Activated effector memory CD4-positive, alpha-beta T cell treated with anti-CD3 and anti-CD28 coated beads, Interleukin-2, amount 50 U/mL, for 16 hours (primary cell): ENCODE measurements at places on chromosomes 6 and 20.

GRCh38 chr6:37512400-37513011, 12.8 kb upstream of the CCDC167 start:
- DNase-seq: no peak

- no peak for DNase-seq
Measured at GRCh38 chr20:10478205-10478604, 43.1 kb downstream of the SLX4IP start.

- no peak for DNase-seq
Measured at GRCh38 chr20:17904027-17904426, 64.6 kb downstream of the SNX5 start.

GRCh38 chr6:122770835-122771601, 8.5 kb upstream of the FABP7 start:
- DNase-seq: no peak

DNA sequence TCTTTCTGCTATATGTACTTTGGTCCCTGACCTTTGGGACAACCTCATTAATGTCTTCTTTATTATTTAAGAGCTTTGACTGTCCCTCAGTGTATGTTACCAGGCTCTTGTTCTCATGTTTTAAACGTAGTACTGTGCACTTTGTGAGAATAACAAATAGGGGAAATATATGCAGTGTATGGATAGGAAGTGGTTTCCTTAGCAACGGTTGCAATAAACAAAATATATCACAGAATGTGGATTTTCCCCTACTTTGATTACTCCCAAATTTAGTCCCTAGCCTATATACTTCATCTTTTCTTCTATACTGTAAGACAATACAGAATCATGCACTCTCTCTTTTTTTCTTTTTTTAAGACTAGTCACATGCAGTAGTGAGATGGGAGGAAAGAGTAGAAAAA, 123.8 kb upstream of the AKIRIN2 start:
- DNase-seq: no peak

DNA sequence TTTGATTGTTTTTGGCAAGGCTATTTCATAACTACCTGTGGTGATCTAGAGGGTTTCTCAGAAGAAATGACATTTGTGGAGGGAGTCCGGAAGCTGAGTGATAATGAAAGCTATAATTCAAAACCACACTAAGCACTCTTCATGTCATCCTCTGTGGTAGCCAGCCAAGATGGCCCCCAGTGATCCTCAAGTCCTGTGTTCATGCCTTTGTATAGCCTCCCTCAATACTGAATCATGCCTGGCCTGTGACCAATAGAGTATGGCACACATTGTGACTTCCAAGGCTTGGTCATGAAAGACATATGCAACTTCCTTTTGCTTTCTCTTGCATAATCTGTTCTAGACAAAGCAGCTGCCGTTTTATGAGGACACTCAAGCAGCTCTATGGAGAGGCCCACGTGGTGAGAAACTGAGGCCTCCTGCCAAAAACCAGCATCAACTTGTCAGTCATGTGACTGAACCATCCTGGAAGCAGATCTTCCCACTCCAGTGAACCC, 12.8 kb upstream of the DNAAF9 start:
- DNase-seq: peak; percentile 75

DNA sequence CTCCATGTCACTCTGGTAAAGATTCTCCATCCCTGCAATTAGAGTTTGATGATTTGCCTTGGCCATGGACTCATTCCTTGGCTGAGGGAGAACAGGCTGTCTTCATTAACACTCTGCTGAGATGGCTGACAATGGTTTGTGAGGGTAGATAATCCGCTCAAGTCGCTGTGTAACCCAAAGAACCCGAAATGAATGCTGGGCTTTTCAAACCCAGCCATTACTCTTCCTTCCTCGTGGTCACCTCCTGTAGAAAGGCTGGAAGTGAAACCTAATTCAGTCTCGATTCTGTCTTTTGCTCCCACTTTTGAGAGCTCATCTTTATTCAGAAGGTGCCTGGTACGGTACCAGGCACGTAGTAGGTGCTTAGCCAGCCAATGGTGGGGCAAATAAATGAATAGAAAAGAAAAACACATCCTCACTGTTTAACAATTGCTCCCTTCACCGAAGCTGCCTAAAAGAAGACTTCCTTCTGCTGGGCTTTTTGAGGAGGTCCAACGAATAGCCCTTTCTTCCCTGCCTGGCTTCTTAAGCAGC, 190.2 kb downstream of the BCAS1 start:
- DNase-seq: no peak

DNA sequence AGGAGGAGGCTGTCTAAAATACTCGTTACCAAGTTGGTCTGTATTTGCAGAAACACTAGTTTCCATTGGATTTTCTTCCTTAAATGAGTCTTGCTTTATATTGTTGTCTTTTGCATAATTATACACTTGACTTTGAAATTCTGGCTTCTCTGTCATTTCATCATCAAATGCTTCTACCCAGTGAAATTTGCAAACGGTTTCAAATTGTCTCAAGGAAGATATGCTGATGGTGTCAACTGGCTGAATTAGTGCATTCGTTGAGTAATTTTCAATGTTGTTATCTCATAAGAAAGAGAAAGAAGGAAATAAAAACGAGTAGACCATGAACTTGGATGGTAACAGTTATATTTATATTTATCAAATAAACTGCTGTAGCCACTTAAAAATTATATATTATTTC, 10.8 kb downstream of the CAGE1 start:
- no peak for DNase-seq

GRCh38 chr20:50594591-50595432, 84.6 kb downstream of the PTPN1 start:
- DNase-seq: no peak

DNA sequence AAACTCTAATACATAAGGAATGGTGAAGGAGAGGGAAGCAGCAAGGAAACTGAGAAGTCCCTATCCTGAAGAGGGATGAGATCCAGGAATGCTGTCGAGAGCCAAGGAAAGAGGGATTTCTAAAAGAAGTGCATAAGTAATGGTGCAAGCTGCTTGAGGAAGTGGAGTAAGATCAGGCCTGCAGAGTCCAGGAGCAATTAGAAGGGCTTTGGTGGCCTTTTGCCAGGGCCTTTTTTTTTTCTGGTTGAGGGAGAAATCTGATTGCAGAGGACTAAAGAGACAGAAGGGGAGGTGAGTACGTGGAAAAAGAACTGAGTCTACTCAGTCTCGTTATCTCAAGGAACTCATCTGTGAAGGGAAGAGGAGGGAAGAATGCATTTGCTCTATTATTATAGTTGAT, 396.2 kb downstream of the UTRN start:
- no peak for DNase-seq

DNA sequence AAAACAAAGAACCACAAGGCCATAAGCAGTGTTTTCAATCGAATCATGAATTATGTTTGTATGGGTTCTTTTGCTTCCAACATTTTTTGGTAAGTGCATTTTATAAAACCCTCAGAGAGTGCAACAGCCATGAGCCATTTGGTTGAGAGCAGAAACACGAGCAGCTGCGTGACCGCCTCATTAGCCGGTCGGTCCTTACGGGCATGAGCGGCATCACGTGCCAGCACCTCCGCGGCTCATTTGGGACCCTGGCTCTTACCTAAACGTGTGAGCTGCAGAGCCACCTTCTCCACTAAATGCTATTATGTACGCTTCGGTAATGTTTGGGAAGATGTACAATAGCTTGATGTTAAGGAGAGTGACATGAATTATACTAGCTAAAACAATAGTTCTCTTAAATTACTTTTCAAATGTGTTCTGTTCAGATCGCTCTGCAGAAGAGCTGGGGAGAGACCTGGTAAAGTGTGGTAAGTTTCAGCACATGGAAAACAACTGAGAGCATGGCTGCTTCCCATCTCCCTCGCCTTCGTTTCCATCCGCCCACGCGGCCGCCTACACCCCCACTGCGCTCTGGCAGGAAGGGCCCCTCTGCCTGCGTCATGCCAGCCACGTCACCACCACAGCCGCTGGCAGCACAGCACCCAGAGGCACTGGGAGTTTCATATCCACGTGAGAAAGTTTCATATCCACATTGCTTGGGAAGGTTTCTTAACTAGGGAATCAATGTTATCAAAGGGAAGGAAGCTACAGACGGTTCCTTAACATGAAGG, 23.7 kb upstream of the PDE10A start:
- no peak for DNase-seq

DNA sequence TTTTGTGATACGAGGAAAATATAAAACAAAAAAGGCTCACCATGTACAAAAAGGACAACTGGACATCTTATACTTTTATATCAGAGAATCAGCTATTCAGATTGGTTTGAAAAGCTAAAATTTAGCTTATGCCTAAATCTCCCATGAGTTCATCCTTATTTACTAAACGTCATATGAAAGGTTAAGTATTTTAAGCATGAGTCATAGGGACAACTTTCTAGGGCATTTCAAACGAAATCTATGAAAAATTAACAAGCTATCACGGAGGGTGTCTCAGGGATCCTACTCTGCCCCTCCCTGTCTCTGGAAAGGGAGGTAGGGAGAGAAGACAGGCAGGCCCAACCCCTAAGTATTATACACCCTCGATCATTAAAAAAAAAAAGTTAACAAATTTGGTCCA, 124.1 kb upstream of the LOC128125822 start:
- no peak for DNase-seq

GRCh38 chr20:49367113-49367512, 89.3 kb upstream of the ZNFX1 start:
- DNase-seq: no peak

- no peak for DNase-seq
Measured at GRCh38 chr20:4555188-4555890, 166.4 kb upstream of the PRND start.

GRCh38 chr6:115914098-115914497, 146.6 kb downstream of the FRK start:
- no peak for DNase-seq

- DNase-seq: no peak
Measured at GRCh38 chr6:118680452-118681095, 29.2 kb upstream of the CEP85L start.

- DNase-seq: no peak
Measured at GRCh38 chr6:110216140-110216539, 35.9 kb downstream of the CDC40 start.

- peak; percentile 24 for DNase-seq
Measured at GRCh38 chr20:37299718-37300528, 10.5 kb downstream of the MANBAL start.

- peak; percentile 73 for DNase-seq
Measured at GRCh38 chr20:3813848-3814581, 6.3 kb upstream of the AP5S1 start.

- peak; percentile 13 for DNase-seq
Measured at GRCh38 chr20:48595495-48596333, 232.1 kb downstream of the PREX1 start.

DNA sequence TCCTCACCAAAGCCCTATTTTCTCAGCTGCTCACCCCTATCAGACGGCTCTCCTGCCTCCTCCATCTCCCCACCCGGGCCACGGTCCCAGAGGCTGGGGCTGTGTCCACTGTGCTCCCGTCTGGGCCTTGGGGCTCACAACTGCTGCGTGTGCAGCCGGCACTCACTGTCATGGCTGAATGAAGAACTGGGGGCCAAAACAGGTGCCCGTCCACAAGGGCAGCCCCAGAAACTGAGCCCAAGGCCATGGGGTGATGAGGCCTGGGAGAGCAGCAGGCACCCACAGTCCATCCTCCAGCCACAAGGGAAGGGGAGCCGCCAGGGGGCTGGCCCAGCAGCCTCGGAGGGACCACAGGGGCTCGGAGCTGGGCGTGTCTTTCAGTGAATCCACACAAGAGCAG, 159.5 kb downstream of the DLL1 start:
- DNase-seq: peak; percentile 33

GRCh38 chr6:145420599-145420998, 314.7 kb downstream of the EPM2A start:
- DNase-seq: no peak

GRCh38 chr6:149458196-149458595, 26.6 kb downstream of the ZC3H12D start:
- DNase-seq: peak; percentile 37

GRCh38 chr6:80988892-80989291, 763.6 kb downstream of the TENT5A start:
- no peak for DNase-seq

- no peak for DNase-seq
Measured at GRCh38 chr6:53857318-53858094, 62.7 kb downstream of the LRRC1 start.
